ENCODE measurements at places on chromosomes 3 and 15. TPM values are rescaled to one million over a fixed set of nuclear protein-coding genes. Genes with fewer than 3 reads are reported as not detected.

Gene SLC2A2
- polyA plus RNA-seq, result 9.7 TPM

Gene STRIT1
- polyA plus RNA-seq, result 2.1 TPM

Gene SAMMSON
- 0.25 TPM for polyA plus RNA-seq

Gene KCNMB3
- 7.3 TPM for polyA plus RNA-seq

Gene GUCA1C
- polyA plus RNA-seq, result 0.21 TPM

Gene SI
- not detected for polyA plus RNA-seq

Gene WNT5A
- polyA plus RNA-seq, result 42.1 TPM
